ENCODE measurements at places on chromosomes 11 and 22.
A peak's percentile ranks its signal among the peaks of the same experiment; 100 is the strongest.

DNA sequence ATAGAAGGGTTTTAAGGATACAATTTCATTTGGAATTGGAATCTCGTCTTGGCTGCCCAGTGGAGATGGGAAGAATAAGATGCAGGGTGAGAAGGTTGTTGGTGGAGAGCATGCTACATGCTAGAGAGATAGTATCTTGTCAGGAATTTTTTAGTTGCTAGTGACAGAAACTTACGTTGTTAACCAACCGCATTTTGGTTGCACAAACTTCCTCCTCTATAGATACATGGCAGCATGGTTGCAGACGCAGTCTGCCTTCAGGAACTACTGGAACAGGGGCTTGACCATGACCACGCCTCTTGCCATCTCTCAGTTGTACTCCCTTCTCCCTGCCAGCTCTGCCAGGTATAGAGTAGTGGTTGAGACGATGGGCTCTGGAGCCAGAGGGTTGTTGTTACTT, 13.5 kb upstream of the CCDC90B start:
- DNase-seq, result no peak

- DNase-seq, result no peak
Observed at GRCh38 chr11:125207866-125208425, 43.4 kb downstream of the PKNOX2 start.

DNA sequence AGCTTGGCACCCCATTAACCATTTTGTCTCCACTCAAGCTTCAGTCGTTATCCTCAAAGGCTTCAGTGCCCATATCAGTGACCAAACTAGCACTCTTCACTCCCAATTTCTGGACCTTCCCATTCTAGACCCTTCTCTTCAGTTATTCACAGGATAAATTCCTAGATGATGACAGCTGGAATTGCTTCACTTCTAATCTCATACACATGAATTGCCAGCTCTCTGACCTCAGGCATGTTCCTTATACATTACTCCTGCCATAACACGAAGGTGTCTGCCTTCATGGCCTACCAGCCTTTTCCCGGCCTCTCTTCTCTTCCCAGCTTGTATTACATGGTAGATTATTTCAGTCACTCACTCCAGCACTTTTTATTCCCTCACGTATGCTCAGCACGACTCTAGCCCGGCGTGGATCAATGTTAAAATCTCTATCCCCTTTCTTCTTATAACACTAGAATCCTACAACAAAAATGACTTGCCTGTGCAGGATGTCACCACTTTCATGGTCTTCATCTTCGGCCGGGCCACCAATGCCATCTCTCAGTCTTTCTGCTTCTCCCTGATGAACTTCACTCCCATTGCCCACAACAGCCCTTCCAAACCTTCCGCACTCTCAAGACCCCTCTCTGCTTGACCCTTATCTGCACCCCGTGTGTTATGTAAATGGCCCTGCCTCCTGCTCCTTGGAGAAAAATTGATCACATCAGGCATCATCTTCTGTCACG, 36.9 kb downstream of the EIF3F start:
- no peak for DNase-seq

DNA sequence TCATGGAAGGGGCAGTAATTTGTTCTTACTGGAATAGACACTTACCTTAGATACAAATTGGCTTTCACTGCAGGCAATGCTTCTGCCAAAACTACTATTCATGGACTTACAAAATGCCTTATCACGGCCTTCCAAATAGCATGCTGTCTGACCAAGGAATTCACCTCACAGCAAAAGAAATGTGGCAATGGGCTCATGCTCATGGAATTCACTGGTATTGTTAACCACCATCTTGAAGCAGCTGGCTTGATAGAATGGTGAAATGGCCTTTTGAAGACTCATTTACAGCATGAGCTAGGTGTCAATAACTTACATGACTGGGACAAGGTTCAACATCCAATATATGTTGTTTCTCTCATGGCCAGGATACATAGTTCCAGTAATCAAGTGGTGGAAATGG, 21.9 kb downstream of the OR5B21 start:
- no peak for DNase-seq

GRCh38 chr22:48350456-48350855, 1477.2 kb downstream of the BRD1 start:
- no peak for DNase-seq

GRCh38 chr11:78189174-78189724, 530 bp downstream of the USP35 start:
- DNase-seq, result no peak

DNA sequence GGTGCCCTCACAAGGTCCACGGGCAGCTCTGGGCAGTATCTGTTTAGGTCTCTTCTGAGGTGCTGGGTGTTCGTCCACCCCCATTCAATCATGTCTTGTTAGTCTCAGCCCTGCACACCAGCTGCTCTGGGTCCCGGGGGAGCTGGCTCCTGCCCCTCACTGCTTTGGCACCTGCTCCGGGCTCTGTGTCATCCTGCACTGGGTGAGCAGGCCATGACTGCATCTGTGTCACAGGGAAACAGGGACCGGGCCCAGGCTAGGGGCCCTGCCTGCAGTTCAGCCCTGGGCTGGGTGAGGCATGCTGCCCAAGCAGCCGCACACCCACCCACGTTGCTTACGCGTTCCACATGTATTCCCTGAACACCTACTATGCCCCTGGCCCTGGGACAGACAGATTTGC, 43.9 kb downstream of the ELFN2 start:
- peak; percentile 79 for DNase-seq

- DNase-seq, result no peak
Observed at GRCh38 chr22:28402539-28402938, 277.1 kb downstream of the TTC28 start.

- DNase-seq, result no peak
Observed at GRCh38 chr11:69369945-69370344, 76.0 kb downstream of the MYEOV start.

- peak; percentile 1 for DNase-seq
Observed at GRCh38 chr11:56522008-56522407, 21.0 kb downstream of the OR5M11 start.

- no peak for DNase-seq
Observed at GRCh38 chr11:95247127-95247684, 16.2 kb upstream of the SESN3 start.

Measured in NCI-H2171 (cell line).